ENCODE measurements at places on chromosomes 2 and 18.
A peak's percentile ranks its signal among the peaks of the same experiment; 100 is the strongest.

DNA sequence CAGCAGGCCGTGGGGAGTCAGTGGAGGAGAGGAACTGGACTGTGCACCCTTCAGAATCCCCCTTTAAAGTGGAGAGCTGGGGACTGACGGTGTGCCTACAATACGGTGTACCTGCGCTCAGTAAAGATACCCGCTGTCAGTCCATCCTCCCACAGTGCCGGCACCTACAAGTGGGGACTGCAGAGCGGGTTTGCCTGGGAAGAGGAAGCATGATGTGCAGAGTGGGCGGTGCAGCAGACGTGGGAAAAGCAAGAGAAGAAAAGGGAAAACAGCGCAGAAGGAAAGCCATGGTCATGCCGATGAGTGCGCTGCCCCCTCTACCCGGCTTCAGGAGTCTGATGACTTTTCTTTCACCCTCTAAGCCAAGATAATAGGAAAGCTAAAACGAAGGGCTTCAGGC, 148.0 kb downstream of the TPO start:
- no peak for DNase-seq

- DNase-seq = peak; percentile 52
These were observed 12.3 kb downstream of the ARL6IP6 start for GRCh38 chr2:152730591-152731333.

- DNase-seq = no peak
These were observed 4.9 kb downstream of the FKBP1B start for GRCh38 chr2:24054366-24055010.

DNA sequence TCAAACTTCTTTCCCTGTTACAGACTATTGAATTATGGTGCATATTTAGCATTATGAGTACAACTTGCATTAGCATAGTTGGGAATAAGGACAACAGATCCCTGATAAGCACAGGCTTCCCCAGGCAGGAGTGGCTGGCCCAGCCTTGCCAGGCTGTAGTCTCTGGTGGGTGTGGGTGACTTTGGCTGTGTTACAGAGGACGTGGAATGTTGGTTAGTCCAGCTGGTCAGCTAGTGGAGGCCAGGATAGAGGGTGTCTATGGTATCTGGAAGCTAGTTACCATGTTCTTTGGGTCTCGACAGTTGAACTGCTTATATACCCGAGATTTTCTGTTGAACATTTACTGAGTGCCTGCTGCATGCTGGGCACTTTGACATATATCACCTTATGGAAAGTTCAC, 4.7 kb downstream of the SH3RF3 start:
- DNase-seq = no peak

- DNase-seq = no peak
These were observed 318.9 kb upstream of the SYT4 start for GRCh38 chr18:43596105-43596712.

GRCh38 chr18:42458226-42458625, 503.2 kb downstream of the PIK3C3 start:
- no peak for DNase-seq

- DNase-seq = no peak
These were observed 150.5 kb upstream of the XPO1 start for GRCh38 chr2:61688369-61689334.

GRCh38 chr18:28407681-28408080, 230.8 kb upstream of the CDH2 start:
- no peak for DNase-seq

GRCh38 chr18:61608316-61608715, 275.1 kb downstream of the CDH20 start:
- DNase-seq = no peak

DNA sequence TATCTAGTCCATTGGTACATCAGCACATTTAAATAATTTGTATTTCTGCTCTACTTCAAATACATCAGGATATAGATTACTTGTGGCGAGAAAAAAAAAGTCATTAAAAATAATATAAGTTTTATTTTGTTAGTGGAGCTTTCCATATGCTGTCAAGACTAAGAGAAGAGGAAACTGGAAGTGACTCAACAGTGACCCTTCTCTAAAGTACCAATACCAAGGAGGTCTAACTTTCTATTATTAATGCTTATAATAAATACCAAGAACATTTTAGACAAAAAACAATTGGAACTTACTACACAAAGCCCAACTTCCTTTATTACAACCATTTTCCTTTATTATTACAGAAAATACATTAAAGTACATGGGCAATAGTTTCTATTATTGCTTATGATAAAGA, 39.8 kb downstream of the TTR start:
- no peak for DNase-seq

DNA sequence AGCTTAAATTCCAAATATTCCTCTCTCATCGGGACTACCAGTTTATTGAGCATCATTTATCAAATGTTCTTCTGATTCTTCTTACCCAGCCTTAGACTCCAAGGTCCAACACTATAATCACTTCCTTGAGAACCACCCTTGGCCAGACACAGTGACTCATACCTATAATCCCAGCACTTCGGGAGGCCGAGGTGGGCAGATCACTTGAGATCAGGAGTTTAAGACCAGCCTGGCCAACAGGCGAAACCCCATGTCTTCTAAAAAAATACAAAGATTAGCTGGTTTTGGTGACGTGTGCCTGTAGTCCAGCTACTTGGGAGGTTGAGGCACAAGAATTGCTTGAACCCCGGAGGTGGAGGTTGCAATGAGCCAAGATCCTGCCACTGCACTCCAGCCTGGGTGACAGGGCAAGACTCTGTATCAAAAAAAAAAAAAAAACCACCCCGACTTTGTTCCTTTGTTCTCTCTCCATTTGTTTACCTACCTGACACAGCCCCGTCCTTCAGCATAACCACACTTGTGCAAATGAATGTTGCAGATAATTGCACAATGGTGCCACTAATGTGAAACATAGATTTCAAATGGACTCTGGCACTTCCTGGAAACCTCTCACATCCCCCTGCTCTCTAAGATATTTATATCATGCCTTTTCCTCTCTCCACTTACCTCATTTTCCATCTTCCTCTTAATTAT, 38.9 kb upstream of the LPIN2 start:
- peak; percentile 67 for DNase-seq

DNA sequence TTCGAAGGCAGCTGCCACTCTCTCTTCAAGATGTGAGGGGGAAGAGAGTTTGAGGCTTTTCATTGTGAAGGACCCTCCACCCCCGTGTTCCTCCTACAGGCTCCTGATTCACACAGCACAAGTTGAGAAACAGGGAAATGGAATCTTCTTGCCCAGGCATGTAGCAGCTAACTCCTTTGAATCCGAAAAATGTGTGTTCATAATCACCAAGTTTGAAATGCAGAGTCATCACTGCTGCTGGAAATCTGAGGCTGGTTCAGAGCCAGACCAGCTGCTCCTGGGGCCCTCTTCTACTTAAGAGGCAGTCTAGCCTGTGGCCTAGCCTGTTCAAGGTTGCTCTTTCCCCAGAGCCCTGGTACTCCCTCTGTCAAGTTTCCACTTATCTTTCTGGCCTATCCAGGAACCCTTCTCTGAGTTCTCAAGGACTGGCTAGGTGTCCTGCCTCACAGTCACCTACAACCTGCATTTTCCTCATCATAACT, 166.4 kb downstream of the TMEM247 start:
- peak; percentile 92 for DNase-seq

DNA sequence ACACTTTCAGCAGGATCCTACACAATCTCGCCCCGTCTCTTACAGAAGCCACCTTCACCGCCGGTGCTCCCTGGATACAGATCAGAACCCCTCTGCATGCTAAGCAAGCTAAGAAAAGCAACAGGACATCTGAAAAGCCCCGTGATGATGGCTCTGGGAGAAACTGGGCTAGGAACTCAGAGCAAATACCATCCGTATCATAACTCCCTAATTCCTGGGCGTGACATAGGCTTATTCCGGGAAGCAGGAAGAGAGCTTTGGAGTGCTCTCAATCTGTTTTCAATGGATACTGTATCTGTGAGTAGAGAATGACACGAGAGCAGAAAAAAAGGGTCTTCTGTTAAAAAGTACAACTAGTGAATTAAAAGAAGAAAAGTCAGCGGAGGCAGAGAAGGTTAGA, 121.6 kb downstream of the SPP2 start:
- no peak for DNase-seq

DNA sequence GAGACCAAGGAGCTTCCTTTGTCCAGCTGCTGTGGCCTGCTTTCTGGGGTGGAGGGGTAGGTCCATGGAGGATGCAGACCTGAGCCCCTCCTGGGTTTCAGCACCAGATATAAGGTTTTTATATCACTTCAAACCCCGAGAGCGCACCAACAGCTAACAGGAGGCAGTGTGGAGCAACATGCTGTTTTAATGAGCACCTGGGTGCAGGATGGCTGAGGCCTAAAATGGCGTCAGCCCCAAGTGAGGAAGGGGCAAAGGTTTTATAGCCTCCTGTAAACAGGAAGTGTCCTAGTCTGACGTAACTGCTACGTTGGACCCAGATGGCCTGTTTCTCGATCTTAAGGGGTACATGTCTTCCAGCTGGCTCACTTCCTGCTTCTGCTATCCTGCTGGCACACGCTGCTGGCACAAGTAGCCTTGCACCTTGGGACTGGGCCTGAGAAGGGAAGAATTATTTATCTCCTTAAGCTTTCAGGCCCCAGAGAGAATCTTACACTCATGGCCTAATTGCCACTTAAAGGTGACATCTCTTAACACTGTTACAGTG, 11.4 kb upstream of the REG1B start:
- no peak for DNase-seq

GRCh38 chr2:17313261-17313660, 205.0 kb downstream of the RAD51AP2 start:
- no peak for DNase-seq

- no peak for DNase-seq
These were observed 16.7 kb upstream of the MRPL33 start for GRCh38 chr2:27754831-27755230.

DNA sequence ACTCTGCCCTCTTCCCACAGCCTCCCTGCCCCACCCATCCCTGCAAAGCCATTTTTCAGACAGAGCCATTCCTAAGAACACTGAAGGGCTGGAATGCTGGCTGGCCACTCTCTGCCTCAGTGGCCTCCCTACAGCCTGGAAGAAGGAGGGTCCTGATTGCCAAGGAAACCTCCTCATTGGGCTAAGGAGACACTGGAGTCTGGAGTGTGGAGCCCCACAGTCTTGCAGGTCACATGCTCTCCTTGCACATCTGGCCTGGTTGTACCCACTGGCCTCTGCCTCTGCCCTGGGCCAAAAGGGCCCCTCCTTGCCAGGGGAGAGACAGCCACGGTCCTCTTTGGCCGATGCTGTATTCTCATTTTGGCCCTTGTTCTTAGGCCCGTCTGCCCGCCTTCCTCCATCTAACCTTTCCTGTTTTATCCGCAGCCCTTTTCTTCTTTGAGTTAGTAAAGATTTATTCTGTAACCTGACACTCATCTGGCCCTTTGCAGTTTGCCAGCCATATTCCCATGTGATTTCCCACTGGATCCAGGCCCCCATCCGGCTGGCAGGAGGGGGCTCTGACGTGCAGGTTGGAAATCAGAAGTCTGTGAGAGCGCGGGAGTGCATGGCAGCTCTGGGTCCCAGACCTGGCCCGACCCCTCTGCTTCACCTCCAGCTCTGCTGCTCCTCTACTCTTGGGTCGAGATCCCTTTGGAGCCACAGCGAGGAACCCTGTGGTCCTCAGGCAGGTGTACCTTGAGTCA, 11.0 kb upstream of the CATIP start:
- no peak for DNase-seq

GRCh38 chr18:74916773-74917393, 292.1 kb downstream of the PTGR3 start:
- peak; percentile 19 for DNase-seq

GRCh38 chr2:37746883-37747282, 75.4 kb upstream of the CDC42EP3 start:
- no peak for DNase-seq

- peak; percentile 48 for DNase-seq
These were observed 213.8 kb downstream of the AFF3 start for GRCh38 chr2:99928470-99929053.

- no peak for DNase-seq
These were observed 25.7 kb downstream of the ADI1 start for GRCh38 chr2:3493615-3494007.

DNA sequence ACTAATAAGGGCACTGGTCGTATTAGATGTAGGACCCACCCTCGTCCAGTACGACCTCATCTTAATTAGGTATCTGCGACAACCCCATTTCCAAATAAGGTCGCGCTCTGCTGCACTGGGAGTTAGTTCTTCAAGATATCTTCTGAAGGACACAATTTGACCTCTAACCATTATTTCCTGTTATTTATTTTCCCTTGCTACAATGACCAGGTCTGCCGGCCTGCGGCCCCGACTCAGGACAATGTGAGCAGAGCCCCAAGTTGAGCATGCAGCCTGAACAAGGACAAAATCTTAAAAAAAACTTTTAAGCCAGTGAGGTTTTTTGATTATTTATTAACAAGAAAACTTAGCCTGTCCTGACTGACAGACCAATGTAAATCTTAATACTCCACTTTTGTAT, 107.6 kb downstream of the SMIM21 start:
- no peak for DNase-seq

DNA sequence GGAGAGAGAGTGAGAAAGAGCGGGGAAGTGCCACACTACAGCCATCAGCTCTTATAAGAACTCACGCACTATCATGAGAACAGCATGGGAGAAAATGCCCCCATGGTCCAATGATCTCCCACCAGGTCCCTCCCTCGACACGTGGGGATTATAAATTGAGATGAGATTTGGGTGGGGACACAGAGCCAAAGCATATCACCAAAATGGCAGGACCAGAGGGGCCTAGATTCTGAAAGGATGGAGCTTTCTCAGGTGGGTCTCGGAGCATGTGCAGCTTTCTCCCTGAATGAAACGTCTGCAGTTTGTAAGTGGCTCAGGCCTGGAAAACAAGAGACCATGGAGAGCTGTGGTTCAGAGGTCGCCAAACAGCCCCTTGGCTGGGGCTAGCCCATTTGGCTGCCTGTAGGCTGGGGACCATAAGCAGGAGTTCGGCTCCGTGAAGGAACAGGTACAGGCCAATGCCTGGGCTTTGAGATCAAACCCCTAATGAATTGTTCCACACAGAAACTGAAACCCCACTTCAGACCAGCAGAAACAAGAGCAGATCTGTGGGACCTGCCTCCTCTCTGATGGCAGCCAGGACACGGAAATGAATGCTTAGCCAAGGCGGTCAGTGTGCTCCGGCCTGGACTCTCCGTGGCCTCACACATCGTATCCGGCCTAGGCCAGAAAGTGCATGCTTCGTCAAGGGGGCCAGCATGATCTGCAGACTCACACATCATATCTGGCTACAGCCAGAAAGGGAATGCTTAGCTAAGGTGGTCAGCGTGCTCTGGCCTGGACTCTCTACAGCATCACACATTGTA, 111.2 kb upstream of the TMEM18 start:
- no peak for DNase-seq

DNA sequence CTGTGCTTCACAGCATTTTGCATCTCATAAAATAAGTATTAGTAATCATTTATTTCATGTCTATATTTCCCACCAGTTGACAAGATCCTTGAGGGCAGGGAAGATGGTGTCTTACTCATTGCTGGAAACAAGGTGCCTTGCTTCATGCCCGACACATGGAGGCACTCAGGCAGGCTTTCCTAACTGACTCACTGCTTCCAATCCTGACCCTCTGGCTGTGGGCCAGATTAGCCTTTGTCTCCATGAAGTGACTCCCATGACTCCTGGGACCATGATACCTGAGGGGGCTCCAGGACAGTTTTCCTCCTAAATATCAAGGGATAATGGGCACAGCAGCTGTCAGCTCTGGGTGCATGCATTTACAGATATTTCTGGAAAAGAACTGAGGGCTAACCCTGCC, 275.1 kb downstream of the AGPS start:
- DNase-seq = no peak
